Effector memory CD8-positive, alpha-beta T cell (primary cell): ENCODE measurements at places on chromosomes 3 and 15.

- no peak for DNase-seq
Measured at GRCh38 chr15:86623236-86623635, 543.6 kb downstream of the AGBL1 start.

GRCh38 chr3:179451265-179452175 lies at the start of gene GNB4:
Gene GNB4 (minus strand): TSS chr3:179451470. CDS start chr3:179426200, 25,270 bp downstream.
- DNase-seq = peak; percentile 15

GRCh38 chr15:77480859-77481633 lies 60.4 kb downstream of the HMG20A start:
- DNase-seq = no peak

GRCh38 chr3:136516656-136517055 lies 235.5 kb downstream of the STAG1 start:
- DNase-seq = no peak

- no peak for DNase-seq
Measured at GRCh38 chr3:184663756-184664155, 48.1 kb downstream of the MAGEF1 start.

- DNase-seq = peak; percentile 22
Measured at GRCh38 chr3:5197470-5198312, 10.2 kb downstream of the EDEM1 start.

GRCh38 chr3:13064964-13065363 lies 8.3 kb downstream of the IQSEC1 start:
- no peak for DNase-seq

- no peak for DNase-seq
Measured at GRCh38 chr3:126927401-126927750, 55.5 kb upstream of the PLXNA1 start.

DNA sequence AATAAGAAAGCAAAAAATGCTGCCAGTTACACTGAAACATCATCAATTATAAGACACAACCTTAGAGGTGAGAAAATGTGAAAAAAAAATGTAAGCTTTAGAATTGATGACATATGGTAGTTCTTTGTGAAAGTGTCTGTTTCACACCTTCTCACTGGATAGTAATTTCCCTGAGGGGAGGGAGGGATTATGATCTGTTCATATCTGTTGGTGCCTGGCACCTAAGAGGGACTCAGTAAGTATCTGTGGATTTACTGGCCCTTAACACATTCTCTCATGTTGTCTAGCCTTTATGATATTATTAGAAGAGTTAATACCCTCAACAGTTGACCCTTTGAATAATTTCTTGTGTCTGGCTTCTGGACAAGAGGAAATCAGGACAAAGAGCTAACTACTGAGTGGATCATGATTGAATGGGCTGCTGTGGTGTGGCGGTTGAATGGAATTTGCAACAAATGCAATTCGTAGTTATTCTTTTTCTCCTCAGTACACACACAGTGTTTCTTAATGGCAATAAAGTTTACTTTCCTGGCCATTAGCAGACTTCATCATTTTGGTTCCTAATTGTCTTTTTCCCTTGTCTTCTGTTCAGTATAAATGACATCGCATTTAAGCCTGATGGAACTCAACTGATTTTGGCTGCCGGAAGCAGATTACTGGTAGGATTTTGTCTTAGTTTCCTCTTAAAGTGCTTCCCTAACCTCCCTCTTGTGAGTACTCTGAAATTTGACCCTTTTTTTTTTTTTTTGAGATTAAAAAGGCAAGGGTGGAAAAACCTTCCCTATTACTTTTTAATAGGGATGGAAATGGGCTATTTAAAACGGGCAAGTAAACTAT lies 9.5 kb downstream of the IFT122 start:
- no peak for DNase-seq

GRCh38 chr15:58546066-58546591 lies 114.3 kb downstream of the LIPC start:
- no peak for DNase-seq

DNA sequence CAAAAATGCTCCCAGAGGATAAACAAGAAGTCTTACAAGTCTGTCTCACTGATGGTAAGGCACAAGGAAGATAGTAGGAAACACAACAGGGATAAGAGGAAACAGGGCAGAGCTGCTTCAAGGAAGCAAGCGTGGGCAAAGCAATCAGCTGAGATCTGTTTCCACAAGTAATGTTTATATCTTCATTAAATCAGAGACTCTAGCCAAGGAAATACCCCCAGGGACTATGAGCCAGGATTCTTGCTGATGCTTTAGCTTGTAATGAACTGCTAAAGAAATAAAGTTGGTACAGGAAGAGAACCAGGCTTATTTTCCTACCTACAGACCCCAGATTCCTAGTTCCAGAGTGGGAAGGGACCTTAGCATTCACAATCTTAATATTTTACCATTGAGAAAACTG lies 112.7 kb upstream of the C3orf80 start:
- no peak for DNase-seq

- DNase-seq = no peak
Measured at GRCh38 chr3:192896208-192896607, 21.4 kb downstream of the MB21D2 start.

- DNase-seq = no peak
Measured at GRCh38 chr3:194623449-194624290, 9.5 kb downstream of the TMEM44 start.

- no peak for DNase-seq
Measured at GRCh38 chr3:59751606-59752005, 701.8 kb upstream of the CFAP20DC start.

- DNase-seq = no peak
Measured at GRCh38 chr15:66739287-66739686, 37.3 kb downstream of the SMAD6 start.

DNA sequence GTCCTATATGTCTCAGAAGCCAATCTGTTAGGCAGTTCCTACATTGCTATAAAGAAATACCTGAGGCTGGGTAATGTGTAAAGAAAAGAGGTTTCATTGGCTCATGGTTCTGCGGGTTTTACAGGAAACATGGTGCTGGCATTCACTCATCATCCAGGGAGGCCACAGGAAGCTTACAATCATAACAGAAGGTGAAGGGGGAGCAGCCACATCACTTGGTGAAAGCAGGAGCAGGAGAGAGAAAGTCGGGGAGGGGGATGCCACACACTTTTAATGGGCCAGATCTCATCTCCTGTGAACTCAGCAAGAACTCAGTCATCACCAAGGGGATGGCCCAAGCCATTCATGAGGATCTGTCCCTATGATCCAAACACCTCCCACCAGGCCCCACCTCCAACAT lies 9.1 kb downstream of the SLC49A4 start:
- DNase-seq = no peak

GRCh38 chr3:27688053-27688452 lies 34.1 kb downstream of the EOMES start:
- no peak for DNase-seq

DNA sequence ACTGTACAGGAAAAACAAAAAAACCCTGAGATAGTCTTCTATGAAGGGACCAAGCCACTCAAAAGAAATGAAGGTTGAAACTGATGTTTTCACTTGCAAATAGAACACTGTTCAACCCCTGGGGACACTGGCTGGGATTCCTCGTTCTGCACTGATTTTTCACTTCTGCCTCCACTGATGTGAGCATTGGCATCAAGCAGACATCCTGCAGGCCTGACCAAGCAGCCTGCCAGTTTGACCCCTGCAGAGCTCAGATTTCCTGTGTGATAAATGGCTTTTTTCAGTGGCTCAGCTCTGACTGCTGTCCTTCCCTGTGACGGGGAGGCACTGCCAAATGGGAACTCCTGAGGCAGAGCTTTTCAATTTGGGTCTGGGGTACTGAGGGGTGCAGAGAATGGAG lies 50.0 kb downstream of the RASGRP1 start:
- DNase-seq = no peak

- DNase-seq = no peak
Measured at GRCh38 chr15:72604794-72605193, 49.7 kb upstream of the GOLGA6B start.

- DNase-seq = no peak
Measured at GRCh38 chr3:16066975-16067374, 107.5 kb upstream of the GALNT15 start.

- no peak for DNase-seq
Measured at GRCh38 chr15:100559330-100559729, 30.6 kb upstream of the CERS3 start.

DNA sequence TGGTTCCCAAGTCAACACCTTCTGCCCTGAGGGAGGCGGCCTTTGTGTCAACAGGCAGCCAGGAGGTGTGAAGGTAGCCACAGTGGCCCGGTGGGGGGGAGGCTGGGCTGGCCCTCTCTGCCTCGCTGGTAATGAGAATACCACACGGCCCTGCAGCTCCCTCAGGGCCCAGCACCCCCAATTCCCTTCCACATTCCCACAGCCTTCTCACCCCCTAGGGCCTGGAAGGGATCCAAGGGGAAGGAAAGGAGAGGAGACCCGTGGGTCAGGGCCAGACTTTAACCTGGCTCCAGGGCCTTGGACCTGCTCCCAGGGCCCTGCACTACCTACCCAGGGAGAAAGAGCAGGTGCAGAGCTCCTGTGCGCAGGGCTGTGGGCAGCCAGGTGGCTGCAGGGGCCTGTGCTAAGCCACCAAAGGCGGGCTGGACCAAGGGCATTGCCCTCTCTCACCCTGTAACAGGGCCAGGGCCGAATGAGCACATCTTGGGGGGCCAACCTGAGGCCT lies 8.7 kb upstream of the MESP2 start:
- no peak for DNase-seq

- DNase-seq = no peak
Measured at GRCh38 chr3:108024146-108024850, 66.5 kb downstream of the CD47 start.

- DNase-seq = no peak
Measured at GRCh38 chr3:141382571-141382970, 14.3 kb downstream of the ZBTB38 start.

DNA sequence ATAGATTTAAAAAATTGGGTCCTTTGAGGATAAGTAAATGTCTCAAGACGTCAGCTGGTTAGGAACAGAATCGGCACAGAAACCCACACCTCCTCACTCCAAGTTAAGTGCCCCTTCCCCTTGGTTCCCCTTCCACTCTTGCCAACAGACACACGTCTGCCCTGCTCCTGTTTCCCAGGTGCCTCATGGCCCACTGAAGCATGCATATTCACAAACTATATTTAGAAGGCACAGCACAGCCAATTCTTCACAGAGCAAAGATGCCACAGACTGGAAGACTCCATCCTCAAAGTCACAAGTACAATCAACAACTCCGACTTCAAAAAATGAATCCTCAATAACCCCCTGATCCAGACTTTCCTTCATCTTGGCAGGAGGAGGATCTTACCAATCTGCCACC lies 295.4 kb upstream of the NR2F2 start:
- no peak for DNase-seq

- no peak for DNase-seq
Measured at GRCh38 chr3:111252779-111253178, 181.2 kb downstream of the NECTIN3 start.

DNA sequence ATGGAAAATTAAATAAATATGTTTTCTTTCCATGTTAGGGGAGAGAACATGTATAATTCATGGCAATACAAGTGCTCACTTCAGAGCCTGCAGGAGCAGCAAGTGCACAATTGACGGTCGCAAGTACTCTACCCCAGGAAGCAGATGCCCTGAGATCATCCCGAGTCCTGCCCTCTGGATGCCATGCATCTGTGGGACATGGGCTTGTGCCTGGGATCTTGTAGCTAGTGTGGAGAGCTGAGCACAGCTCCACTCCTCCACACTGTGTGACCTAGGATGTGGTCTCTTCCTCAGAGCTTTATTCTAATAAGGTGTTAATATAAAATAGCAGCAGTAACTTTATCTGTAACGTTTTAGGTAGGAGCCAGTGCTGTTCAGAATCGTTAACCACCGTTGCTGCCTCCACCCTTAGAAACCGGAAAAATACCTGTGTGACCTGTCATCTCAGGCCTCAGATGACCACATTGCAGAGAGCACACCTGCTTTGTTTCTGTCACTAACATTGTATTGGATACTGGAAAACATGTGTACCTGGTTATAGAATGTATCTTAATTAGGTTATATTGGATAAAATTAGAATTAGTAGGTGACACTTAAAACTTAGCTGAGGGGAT lies 105.0 kb upstream of the GOLGA6L6 start:
- no peak for DNase-seq

GRCh38 chr3:47961815-47962606 lies 54.2 kb downstream of the MAP4 start:
- no peak for DNase-seq

DNA sequence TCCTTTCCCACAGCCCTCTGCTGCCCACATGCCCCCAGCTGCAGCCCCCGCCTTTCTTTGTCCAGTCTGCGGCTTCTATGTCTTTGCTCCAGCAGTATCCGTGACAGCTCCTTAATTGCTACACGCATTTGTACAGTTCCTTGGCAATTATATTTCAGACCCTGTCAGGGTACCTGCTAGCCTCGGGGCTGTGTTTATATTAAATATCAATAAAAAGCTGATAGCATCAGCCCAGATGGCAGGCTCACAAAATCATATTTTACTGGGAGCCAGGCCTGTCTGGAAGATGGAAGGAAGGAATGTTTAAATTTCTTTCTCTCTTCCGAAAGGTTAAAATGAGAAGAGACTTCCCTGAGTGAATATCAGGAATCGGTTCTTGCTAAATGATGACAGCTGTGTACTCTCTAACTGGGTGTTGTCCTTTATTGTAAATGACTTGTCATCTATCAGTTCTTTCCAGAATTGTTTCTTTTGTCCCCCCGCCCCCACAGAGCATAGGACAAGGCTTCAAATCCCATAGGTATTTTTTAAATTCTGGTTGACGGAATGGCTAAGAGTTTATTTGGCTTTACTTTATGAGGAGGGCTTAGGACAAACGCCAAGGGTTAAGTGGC lies 378.1 kb downstream of the LRTM1 start:
- no peak for DNase-seq

- no peak for DNase-seq
Measured at GRCh38 chr15:66897416-66897815, 168.0 kb upstream of the SMAD3 start.

DNA sequence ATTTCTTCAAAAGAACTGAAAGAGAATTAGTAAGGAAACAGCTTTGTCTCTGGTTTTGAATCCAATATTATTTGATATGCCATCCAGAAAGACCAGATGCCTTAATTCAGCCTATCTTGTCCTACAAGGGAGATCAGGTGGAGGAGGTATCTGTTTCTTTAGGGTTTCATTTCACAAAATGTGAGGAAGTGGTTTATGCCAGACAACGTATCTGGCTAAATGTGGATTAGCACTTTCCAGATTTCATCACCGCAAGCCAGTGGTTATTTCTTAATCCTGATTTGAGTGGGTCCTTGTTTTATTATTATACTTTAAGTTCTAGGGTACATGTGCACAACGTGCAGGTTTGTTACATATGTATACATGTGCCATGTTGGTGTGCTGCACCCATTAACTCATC lies 271.1 kb downstream of the EBLN2 start:
- DNase-seq = no peak

GRCh38 chr3:153215497-153215896 lies 53.5 kb downstream of the RAP2B start:
- DNase-seq = no peak
